CD4-positive, alpha-beta T cell treated with Interleukin-1 beta for 1 hour (primary cell): ENCODE measurements at places on chromosomes 1 and 21.
A peak's percentile ranks its signal among the peaks of the same experiment; 100 is the strongest.

- no peak for DNase-seq
Observed at GRCh38 chr1:91744953-91745639, 140.9 kb downstream of the TGFBR3 start.

GRCh38 chr1:54810153-54810942 lies 9.2 kb upstream of the TTC22 start:
- DNase-seq, result peak; percentile 52

- peak; percentile 76 for DNase-seq
Observed at GRCh38 chr1:227766015-227766634, 30.9 kb downstream of the SNAP47 start.

DNA sequence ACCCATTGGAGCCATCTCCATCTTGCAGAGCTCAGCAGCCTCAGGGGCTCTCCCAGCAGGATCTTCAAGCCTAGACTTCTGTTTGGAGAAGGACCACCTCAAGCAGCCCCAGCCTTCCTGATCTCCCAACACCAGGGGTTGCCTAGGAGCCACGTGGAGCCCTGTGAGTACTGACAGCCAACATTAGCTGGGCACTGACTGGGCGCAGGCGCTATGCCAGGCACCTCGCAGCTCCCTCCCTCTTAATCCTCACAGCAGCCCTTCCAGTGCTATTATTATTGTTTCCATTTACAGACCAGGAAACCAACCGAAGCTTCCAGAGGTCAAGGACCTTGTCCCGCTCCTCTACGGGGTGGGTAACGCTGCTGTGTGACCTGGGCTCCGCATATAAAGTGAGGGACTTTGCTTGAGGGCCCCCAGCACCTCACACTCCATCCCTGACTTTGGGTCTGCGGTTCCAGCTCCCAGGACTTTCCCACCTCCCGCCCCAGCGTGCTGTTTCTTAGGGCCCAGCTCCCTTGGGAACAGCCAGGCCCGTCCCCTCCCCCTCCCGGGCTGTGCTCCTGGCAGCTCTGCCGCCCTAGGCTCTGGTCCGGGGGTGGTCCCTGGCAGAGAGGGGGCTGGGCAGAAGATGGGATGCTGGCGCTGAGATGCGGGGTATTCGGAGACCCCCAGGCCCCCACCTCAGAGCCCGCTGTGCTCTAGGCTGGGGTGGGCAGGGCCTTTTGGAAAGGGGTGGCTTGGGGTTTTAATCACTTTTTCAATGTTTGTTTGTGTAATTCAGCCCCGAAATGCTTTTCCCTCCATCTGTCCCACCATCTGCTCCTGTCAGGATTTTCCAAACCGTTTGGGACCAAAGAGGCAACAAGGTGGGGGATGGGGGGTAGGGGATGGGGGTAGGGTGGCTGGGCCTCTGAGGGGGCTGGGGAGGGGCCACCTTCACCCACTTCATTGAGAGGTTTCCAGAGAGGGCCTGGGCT lies 4.1 kb upstream of the HPCA start:
- DNase-seq, result no peak

- DNase-seq, result no peak
Observed at GRCh38 chr1:112444269-112444668, 48.3 kb downstream of the CTTNBP2NL start.

- no peak for DNase-seq
Observed at GRCh38 chr1:237390823-237391222, 348.8 kb downstream of the RYR2 start.

- DNase-seq, result peak; percentile 41
Observed at GRCh38 chr1:205680073-205680851, at the start of gene SLC45A3. Gene SLC45A3, minus strand, starts transcription at chr1:205680509. Its CDS starts 15,853 bp downstream, at chr1:205664656.

- DNase-seq, result no peak
Observed at GRCh38 chr1:95093296-95093695, 20.5 kb upstream of the ALG14 start.

DNA sequence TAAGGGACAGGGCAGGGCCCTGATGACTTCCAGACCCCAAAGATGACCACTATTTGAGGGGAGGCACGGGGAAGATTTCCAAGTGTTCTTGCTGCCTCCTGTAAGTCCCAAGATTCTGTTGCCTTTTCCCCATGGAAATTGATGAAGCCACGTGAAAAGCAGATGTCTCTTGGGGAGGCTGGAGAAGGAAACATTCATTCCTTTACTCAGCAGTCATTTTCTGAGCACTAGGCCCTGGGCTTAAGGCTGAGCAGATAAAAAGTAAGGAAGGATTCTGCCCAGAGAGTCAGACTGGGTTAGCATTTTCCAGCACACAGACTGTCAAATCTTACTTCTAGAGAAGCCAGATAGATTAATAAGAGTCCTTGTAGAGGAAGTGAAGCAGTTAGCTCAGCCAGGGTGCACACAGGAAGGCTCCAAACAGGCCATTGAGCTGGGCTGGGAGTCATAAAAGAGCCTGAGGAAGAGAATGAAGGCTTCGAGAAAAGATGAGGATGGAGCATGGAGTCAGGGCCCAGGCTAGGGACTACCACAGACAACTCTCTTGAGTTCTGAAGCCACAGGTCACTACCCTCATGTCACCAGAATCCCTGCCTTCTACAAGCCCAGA lies 10.1 kb downstream of the EXTL1 start:
- DNase-seq, result no peak

GRCh38 chr1:39788758-39789570 lies at the start of gene BMP8B:
Gene BMP8B, minus strand, starts transcription at chr1:39788865. Its CDS starts 380 bp downstream, at chr1:39788485.
- DNase-seq, result peak; percentile 54

DNA sequence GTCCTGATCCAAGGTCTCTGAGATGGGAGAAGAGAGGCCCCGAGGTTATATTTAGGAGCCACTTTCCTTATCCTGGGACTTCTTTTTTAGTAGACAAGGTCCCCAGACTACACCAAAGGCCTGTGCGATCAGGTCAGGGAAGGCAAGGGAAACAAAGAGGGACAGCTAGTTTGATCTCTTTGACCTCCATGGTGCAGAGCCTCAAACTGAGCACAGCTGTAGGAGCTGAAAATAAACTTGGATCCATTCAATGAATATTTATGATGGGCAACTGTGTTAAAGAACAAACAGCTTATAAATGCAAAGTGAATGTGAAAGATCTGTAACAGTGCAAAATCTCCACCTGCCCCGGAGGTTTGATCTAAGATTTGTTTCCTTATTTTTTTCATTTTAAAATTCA lies 256.6 kb downstream of the DYRK1A start:
- no peak for DNase-seq

DNA sequence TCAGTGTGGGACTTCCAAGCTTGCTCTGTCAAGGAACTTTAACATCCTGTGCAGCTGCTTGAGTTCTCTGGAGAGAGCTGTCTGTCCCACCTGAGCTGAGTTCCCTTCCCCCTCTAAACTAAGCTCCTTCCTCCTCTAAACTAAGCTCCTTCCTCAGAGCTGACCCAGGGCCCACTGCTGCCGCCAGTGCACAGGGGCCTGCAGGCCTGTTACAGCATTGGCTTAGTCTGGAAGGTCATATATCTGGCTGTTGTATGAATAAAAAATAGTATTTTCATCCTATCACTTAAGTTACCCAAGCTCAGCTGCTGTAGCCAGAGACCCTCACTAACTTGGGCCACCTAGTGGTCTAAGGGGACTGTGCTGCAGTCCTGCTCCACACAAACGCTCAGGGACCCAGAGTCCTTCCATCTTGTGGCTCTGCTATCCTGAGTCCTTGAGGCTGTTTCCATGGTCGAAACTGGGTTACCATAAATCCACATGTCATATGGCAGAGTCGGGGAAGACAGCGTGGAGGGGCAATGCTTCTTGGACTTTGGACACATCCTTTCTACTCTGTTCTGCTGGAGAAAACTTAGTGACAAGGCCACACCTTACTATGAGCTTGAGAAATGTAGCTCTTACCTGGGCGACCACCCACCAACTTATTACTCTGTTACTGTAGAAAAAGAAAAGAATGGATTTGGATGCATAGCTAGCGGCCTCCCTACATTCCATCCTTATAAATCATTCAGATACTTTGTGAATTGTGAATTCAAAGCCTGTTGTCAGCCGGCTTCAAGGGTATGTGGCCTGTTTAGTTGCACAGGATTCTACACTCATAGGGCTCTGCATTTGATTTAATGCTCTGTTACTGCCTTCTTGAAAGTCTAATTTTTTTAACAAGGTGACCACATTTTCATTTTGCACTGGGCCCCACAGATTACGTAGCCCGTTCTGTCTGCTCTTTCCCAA lies 71.4 kb upstream of the GCLM start:
- no peak for DNase-seq

DNA sequence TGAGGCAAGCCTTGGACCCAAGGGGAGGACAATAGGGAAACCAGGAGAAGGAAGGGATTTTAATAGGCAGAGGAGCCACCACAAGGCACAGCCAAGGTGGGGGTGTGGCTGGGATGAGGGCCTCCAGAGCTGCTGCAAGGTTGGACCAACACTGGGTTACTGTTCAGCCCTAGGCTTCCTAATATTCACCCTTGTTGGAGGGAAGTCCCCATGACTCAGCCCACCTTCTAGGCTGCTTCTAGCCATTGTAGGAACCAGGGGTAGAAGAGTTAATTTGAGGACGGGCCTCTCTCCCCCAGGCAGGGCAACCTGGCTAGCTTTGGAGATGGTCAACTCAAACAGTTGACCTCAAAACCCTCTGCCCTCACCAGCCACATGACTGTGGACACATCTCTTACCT lies 59.5 kb downstream of the KCNN3 start:
- no peak for DNase-seq

DNA sequence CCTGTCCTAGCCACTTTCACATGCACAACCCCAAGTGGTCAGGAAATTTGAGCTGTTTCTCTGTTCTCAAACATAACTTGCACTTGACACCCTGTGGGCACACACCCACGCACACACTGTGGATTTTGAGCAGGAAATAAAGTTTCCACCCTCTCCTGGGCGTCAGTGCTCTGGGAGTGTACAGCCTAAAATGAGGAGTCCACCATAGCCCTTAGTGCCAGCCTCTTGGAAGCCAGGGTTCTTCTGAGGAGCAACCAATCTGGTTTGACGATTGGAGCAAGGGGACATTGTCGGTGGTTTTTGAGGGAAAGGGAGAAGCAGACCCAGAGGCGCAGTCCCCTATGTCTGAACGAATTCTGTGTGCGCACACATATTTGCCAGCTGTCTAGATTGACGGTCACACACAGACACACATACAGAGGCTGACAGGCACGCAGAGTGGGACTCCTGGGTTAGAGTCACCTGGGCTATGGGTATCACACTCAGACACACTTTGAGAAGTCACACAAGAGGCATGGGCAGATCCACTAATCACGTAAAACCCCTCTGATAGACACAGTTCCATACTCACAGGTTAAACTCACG lies 2.7 kb downstream of the DMBX1 start:
- no peak for DNase-seq

DNA sequence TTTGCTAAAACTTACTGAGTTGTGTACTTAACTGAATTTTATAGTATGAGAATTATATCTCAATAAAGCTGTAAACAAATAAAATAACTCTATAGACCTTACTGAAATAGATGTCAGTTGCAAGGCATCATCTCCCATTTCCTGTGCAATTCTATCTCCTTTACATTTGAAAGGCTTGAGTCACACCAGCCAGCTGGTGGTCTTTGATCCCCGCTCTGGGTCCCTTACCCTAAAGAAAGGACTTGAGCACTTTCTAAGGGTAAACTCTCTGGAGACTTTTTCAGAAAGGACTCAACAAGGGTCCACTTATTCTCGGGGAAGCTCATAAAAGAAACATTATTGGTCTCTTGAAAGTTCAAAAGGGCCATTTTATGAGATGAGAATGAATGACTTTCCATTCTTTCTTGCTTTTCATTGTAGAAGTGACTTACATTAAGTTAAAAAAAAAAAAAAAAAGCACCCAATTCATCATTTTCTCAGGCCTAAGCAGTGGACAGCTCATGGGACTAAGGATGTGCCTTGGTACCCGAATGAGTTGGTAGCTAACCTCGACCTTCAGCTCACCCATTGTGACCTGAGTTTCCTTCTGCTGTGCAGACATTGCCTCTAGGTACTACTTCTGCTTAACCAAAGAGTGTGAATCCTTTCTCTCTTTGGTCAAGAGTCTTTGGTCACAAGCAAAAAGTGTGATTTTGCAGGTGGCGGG lies 147.0 kb upstream of the COA6 start:
- no peak for DNase-seq

DNA sequence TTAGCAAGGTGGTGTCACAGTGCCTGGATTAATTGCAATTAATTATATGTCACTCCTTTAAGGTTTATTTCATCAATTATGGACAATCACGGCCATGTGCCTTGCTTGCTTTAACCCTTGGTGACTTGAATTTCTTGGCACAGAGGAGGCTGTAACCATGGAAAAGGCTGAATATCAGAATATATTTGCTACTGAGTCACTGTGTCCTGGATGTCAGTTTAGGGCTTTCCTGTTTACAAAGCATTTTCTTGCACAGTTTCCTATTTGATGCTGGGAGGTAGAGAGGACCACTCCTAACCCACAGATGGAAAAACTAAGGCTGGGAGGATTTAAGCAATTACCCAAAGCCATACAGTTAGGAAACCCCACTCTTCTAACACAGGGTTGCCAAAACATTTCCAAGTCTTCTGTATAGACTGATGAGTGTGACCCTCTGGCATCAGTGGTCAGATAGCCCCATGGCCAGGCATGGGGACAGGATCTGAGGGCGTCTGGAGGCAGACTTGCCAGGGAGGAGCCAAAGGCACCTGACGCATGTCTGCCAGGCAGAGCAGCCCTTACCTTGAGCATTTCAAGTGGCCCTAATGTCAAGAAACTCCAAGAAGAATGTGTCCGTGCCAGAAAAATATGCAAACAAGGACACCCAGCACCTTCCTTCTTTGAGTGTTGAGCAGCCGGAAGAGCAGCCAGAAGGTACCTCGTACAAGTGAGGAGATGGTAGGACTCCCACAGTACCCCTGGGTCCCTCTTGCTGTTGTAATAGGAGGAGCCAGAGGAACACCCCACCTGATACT lies 34.4 kb downstream of the KCNN3 start:
- no peak for DNase-seq

GRCh38 chr1:241202401-241202800 lies 154.6 kb downstream of the RGS7 start:
- no peak for DNase-seq

DNA sequence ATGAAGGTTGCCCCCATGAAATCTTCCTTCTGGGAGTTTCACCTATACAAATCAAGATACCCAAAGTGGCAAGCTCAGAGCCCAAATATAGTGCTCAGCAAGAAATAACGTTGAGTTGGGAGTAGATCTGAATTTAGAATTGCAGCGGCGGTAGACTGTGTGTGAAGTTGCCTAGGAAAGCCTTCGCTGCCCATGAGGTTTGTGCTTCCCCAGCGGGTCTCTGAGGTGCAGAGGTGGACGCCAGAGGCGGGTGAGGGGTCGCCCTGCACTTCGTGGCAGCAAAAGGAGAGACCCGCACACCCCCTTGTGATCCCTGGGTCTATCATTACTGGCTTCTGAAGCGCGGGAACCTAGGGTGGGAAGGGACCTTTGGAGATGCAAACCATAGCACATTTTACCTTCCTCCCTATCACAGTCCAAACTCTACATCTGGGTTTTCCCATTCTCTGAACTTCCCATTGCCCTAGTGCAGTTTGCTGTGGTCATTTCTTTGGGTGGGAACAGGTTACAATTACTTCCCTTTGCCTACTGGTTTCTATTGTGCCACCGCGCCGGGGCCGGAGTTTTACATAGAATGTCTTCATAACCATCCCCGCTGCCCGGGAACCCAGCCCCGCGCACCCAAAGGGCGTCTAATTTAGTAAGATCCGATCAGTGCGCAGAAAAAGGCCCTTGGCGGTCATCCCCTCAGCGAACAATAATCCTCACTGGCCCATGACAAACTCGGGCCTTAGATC lies 5.2 kb downstream of the TBX15 start:
- DNase-seq, result no peak

GRCh38 chr1:77188770-77189169 lies 30.5 kb downstream of the PIGK start:
- no peak for DNase-seq

- DNase-seq, result no peak
Observed at GRCh38 chr1:11676386-11677103, 4.4 kb downstream of the MAD2L2 start.

- DNase-seq, result no peak
Observed at GRCh38 chr1:58732087-58732775, 32.4 kb upstream of the MYSM1 start.

GRCh38 chr1:240816472-240816871 lies 204.5 kb upstream of the GREM2 start:
- no peak for DNase-seq
